ENCODE measurements at places on chromosomes 12 and 14.

DNA sequence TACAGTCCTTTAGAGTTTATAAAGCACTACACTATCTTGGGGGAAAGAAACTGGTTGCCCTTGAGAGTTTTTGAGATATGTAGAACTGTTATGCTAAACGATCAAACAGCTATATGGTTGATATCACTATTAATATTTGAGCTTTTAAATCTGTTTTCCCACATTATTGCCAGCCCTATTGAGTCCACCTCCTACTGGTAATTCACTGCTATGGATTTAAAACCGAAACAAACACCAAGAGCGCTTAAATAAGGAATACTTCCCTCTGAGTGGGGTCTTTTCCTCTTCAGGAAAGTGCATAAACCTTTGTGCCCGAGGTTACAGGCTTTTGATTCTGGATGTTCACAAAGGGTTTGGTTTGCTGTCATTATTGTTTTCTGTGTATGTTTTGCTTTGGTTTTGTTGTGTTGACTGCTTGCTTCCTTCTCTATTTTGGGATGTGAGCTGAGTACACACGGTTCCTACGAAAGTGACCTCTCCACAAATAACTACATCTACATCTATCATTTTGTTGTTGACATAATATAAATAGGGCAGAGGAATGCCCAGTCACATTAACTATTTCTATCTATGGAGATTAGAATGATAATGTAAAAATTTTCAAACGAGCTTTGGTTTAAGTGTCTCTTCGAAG lies 44.8 kb downstream of the LGR5 start:
- DNase-seq, result no peak

- no peak for DNase-seq
These were observed 33.7 kb upstream of the ACSS3 start for GRCh38 chr12:81043979-81044740.

GRCh38 chr14:75705014-75705413 lies 44.0 kb downstream of the TTLL5 start:
- no peak for DNase-seq

GRCh38 chr12:102069707-102070106 lies 7.9 kb upstream of the WASHC3 start:
- DNase-seq, result no peak

DNA sequence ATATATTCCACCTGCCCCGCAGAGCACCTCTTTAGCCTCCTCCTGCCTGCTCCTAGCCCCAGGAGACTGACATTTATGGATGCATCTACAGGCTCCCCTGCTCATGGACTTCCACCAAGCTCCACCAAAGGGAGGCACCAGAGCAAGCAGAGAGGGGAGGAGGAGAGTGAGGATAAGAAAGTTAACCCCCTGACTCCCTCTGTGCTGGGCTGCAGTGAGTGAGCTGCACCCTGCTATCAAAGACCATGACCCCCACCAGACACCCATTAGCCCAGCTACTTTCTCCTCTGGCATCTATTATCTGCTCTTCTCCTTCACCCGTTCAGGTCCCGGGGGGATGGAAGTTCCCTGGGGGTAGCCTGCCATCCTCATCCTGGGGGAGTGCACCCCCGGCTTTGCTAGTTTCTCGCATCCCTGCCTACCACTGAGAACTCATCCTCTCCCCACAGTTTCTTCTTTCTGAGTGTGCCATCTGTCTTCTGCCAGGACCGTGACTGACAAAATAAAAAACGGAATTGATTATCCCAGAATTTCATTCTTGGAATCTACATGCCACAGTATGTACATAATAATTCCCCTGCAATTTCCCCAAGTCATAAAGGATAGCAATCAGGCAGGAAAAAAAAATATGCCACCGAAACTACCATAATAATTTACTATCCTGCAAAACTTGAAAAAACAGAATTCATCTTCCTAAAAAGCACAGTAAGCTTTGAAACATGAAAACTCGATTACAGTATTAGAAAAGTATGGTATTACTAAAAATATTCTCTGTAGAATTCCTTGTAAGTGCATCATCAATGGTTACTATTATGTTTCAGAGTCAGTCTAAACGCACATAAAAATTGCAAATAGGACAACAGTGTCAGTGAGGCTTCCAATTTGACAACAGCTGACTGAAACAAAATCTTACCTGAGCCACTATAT lies 45.2 kb downstream of the FOXN3 start:
- DNase-seq, result no peak

GRCh38 chr12:107986183-107986582 lies 142.9 kb upstream of the WSCD2 start:
- DNase-seq, result no peak

- DNase-seq, result no peak
These were observed 22.3 kb downstream of the SLC38A4 start for GRCh38 chr12:46803517-46803916.

DNA sequence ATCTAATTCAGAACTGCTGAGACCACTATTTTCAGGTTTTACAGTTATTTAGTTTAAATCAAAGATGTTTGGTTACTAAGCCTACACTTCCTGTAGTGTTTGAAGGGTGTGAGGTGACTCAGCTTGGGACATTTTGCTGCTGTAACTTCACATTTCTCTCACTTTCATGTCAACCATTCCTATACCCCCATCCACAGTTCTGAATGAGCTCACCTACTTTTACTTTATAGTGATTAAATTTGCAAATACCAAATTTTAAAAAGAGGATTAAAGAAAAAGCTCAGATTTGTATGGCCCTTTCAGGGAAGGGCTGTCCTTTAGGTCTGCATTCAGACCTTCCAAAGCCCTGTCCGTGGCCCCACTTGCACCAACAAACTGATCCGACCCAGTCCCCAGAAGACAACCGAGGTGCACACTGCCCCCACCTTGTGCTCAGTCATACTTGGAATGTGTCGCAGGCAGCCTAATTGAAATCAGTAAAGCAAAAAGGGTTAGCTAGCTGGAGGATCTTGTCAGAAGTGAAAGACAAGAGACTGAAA lies 174.4 kb downstream of the MON2 start:
- no peak for DNase-seq

DNA sequence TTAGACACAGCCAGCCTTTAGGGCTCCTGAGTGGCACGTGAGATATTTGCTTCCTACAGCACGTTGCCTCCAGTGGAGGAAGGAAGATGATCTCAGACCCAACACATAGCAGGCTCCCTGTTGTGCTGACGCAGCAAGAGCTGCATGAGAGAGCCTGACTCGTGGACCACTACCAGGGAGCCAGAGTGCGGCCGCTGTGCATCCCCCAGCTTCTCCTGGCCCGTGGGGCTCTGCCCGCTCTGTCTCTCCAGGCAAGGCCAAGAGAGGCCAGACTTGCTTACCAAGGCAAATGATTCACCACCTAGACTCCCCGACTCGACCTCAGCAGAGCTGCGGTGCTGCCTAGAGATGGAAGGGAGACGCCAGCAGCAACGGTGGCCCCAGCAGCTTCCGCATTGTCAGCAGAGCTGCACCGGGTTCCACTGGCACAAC lies 37.5 kb downstream of the MAP3K9 start:
- no peak for DNase-seq

DNA sequence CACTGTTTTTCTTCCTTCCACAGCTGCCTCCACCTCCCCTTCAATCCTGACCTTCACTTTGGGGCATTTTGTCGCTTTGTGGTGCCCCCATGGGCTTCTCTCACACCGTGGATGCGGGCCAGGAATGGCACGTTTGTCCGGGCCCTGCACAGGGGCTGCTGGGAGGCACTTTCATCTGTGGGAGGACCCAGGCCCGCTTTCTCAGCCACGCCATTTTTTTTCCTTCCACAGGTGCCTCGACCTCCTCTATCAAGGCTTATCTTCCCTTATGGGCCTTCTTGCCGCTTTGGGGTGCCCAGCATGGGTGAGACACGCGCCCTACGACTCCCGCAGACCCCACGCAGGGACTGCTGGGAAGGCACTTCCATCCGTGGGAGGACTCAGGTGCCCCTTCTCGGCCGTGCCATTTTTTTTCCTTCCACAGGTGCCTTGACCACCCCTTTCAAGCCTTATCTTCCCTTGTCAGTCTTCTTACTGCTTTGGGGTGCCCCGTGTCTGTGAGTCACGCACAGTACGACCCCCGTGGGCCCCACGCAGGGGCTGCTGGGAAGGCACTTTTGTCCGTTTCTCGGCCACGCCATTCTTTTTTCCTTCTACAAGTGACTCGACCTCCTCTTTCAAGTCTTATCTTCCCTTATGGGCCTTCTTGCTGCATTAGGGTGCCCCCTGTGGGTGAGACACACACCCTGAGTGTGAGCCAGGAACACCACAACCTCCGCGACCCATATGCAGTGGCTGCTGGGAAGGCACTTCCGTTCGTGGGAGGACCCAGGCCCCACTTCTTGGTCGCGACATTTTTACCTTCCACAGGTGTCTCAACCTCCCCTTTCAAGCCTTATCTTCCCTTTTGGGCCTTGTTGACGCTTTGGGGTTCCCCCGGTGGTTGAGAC lies 270.7 kb downstream of the ALG10 start:
- no peak for DNase-seq

DNA sequence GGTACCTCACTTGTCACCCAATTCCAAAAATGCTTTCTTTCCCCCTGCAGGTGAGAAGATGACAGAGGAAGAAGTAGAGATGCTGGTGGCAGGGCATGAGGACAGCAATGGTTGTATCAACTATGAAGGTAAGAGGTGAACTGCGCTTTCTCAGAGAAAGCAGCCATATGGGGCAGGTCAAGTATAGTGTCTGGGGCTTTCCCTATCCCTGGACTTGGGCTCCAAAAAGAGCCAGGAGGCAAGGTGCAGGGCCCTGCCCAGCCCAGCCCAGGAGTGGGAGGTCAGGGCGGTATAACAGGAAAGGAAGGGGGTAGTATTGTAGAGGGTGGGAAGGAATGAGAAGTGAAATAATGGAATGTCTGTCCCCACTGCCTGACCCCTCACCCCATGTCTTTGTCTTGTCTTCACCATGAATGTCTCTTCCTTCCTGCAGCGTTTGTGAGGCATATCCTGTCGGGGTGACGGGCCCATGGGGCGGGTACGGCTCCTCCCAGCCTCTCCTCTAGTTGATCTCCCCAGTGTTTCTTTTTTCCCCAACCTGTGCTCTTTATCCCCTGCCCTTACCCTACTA lies 2.1 kb downstream of the MYL6 start:
- DNase-seq, result peak; percentile 33

- no peak for DNase-seq
These were observed 143.5 kb downstream of the SCARB1 start for GRCh38 chr12:124720004-124720680.

GRCh38 chr12:131049002-131049401 lies 95.3 kb downstream of the ADGRD1 start:
- no peak for DNase-seq

GRCh38 chr14:63677891-63678379 lies 36.3 kb upstream of the WDR89 start:
- DNase-seq, result no peak

GRCh38 chr14:50035214-50035613 lies 81.2 kb downstream of the VCPKMT start:
- DNase-seq, result no peak

DNA sequence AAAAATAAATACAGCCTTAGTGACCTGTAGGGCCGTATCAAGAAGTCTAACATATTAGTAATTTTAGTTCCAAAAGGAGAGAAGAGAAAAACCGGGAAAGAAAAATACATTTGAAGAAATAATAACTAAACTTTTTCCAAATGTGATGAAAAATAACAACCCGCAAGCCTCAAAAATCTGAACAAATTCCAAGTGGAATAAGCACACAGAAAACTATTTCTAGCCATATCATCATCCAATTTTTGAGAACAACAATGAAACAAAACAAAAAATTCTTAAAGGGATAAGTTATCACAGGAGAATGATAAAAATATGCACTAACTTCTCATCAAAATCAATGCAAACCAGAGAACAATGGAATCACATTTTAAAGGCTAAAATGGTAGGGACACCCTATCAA lies 198.1 kb upstream of the PLXNC1 start:
- no peak for DNase-seq

DNA sequence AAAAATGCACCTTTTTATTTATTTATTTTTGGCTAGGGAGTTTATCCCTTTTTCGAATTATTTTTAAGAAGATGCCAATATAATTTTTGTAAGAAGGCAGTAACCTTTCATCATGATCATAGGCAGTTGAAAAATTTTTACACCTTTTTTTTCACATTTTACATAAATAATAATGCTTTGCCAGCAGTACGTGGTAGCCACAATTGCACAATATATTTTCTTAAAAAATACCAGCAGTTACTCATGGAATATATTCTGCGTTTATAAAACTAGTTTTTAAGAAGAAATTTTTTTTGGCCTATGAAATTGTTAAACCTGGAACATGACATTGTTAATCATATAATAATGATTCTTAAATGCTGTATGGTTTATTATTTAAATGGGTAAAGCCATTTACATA lies 14.9 kb upstream of the SNAPC1 start:
- no peak for DNase-seq

- DNase-seq, result no peak
These were observed 113.4 kb downstream of the PTPN11 start for GRCh38 chr12:112532106-112532505.

- DNase-seq, result no peak
These were observed 30.8 kb upstream of the RIN3 start for GRCh38 chr14:92482621-92483319.

DNA sequence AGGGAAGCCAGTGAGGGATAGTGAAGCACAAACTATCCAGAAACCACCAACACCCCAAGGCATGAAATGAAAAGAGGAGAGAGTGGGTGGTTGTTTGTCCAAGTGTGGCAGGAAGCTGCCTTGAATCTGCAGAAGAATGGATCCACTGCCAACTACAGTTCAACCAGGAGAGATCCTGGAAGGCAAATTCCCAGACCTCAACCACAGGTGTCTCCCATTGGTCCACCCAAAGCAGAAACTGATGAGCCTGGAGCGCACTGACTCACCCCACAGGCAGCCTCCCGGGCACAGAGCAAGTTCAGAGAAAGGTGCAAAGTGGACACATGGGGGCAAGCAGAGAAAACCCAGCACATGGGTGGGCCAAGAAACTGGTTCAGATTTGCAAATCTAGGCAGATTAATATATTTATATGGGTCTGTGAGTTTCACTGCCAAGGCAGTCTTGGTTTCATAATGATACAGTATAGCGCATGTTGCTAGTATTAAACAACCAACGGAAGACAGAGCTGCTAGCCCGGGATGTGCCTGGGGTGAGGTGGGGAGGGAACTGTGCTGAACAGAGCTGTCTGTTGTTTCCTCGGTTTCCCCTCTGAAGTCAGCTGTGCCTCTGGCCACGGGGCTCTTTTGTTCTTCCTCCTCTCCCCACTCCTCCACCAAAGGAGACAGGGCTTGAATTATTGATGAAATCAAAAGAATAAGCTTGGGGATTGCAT lies 416.2 kb upstream of the CCDC196 start:
- DNase-seq, result no peak

- peak; percentile 33 for DNase-seq
These were observed 126.9 kb downstream of the DUSP6 start for GRCh38 chr12:89225401-89225800.

- no peak for DNase-seq
These were observed 977 bp upstream of the KRT5 start for GRCh38 chr12:52521175-52521567.

DNA sequence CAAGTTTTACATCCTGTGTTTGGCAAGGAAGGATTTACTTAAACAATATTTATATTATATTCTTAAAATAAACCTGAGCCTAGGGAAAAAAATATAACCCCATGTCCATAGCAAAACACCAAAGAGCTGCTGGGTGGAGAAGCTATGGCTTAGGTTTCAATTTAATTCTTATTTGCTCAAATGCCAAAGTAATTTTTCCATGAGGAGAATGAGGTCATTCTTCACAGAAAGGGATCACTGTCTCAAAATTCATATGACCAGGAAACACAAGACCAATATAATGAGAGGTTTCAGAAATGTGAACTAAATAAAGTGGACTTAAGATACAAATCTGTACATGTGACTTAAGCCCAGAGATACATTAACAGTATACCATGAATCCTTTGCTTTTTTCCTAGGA lies 195.0 kb downstream of the PHLDA1 start:
- DNase-seq, result no peak

Measured in activated CD8-positive, alpha-beta memory T cell treated with anti-CD3 and anti-CD28 coated beads for 1 hour (primary cell).